ENCODE measurements at places on chromosomes 3 and 15.
A peak's percentile ranks its signal among the peaks of the same experiment; 100 is the strongest.

- peak; percentile 91 for DNase-seq
Observed at GRCh38 chr3:169002689-169003088, 660.8 kb downstream of the MECOM start.

GRCh38 chr15:42009022-42009421 is 11.8 kb downstream of the PLA2G4E start:
- no peak for DNase-seq

- no peak for DNase-seq
Observed at GRCh38 chr15:99732751-99733267, 428 bp downstream of the LYSMD4 start.

- DNase-seq: no peak
Observed at GRCh38 chr3:69890084-69890483, 109.4 kb upstream of the SAMMSON start.

DNA sequence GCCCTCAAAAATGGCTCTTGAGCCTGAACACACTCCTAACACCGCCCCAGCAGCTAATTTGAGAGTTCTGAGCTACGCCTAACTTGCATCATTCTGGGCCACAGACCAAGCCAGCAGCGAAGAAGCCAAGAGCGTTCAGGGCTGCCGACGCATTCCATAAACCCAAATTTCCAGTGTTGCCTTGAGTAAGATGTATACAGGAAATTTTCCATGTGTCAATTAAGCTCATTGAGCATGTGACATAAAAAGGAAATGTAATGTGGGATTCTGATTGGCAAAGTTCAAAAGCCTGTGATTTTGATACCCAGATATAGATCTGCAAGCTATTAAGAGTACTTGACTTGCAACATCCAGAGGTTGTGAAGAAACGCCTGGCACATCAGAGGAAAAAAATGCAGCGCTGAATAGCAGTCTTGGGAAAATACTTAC is 148.6 kb upstream of the NR2F2 start:
- no peak for DNase-seq

- no peak for DNase-seq
Observed at GRCh38 chr15:100940767-100941379, 21.7 kb downstream of the LRRK1 start.

DNA sequence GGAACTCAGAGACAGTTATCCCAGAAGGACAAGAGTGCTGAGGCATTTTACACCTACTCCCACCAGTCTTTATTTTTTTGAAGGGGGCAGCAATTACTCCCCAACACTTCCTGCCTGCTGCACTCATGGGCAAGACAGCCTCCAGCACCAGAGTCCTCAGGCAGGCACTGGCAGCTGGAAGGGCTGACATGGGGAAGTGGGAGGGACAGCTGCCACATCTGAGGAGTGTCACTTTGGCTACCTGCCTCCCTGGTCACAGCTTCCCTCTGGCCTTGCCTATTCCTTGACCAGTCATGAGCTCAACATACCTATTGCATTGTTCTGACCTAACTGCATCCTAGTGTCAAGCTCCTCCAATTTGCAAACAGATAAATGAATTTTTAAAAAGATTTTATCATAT is 10.2 kb upstream of the LACTB start:
- DNase-seq: no peak
